ENCODE measurements at places on chromosomes 13 and 19.

DNA sequence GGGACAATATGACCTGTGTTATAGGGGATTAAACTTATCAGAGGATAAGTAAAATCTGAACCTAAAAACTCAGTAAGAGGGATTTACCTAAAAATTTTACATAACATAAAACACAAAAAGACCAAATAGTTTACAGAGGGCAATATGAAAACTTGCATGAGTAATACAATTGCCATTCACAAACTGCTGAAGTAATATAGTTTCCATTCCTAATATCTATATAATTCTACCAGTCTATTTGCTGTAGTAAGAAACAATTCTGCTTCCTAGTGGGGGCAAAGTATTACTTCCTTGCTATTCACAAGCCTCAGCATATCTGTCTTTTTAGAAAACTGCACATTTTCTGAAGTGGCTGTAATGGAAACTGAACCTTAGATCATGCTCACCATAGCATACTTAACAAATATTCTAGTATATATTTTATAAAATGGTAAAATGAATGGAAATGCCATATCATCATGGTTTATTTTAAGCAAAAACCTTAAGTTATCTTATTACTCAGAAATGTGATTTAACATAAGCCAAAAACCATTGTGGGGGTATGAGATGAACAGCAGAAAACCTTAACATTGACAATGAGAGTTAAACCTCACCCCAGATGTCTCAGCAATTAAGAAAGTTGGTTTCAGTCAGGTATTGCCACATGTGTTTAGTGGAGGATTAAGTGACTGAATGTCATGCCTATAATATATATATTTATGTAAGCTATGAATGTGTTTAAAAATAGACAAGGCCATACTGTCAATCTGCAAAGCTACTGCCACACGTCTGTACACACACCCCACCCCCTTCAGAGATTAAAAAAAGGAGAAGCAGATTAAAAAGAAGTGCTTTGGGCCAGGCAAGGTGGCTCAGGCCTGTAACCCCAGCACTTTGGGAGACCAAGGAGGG, 136.8 kb downstream of the MIPEP start:
- no peak for DNase-seq

DNA sequence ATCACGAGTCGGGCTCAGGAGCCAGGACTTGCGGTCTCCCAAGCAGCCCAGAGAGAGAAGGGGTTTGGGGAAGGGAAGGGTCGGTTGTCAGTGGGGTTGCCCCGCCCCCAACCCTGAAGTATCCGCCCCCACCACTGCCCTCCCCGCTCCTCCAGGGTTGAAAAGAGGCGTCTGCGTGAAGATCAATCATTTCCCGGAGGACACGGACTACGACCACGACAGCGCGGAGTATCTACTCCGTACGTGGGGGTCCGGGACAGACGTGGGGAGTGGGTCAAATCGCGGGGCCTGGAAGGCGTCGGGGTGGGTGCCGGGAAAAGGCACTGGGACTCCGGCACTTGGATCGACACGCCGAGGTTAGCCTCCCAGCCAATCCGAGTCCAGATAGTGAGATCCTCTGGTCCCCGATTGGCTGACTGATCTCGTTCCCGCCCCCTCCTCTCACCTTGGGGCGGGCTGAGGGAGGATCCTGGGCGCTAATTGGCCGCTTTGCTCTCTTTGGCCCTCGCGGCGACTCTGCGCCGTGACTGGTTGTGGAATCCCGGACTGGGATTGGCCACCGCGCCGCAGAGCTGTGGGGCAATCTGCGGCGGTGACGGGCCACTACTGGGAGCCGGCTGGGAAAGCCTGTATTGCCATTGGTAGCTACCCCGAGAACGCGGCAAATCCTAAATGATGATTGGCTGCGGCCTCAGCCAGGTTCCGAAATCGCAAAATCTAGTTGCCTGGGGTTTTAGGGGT, 13.3 kb upstream of the CACNG6 start:
- peak; percentile 64 for DNase-seq

GRCh38 chr19:42270346-42271044, 1.4 kb downstream of the CIC start:
- peak; percentile 67 for DNase-seq

- DNase-seq, result no peak
These were observed 107.1 kb downstream of the PAN3 start for GRCh38 chr13:28245465-28245864.

GRCh38 chr19:49779731-49780555, 13.1 kb downstream of the AP2A1 start:
- no peak for DNase-seq

- DNase-seq, result no peak
These were observed 9.4 kb upstream of the KBTBD7 start for GRCh38 chr13:41203810-41204209.
